ENCODE measurements at places on chromosomes 4 and X. TPM values are rescaled to one million over a fixed set of nuclear protein-coding genes. Genes with fewer than 3 reads are reported as not detected.
A peak's percentile ranks its signal among the peaks of the same experiment; 100 is the strongest.

Gene ITGB1BP2
- polyA plus RNA-seq: 14.9 TPM

Gene CXorf49
- not detected for polyA plus RNA-seq

DNA sequence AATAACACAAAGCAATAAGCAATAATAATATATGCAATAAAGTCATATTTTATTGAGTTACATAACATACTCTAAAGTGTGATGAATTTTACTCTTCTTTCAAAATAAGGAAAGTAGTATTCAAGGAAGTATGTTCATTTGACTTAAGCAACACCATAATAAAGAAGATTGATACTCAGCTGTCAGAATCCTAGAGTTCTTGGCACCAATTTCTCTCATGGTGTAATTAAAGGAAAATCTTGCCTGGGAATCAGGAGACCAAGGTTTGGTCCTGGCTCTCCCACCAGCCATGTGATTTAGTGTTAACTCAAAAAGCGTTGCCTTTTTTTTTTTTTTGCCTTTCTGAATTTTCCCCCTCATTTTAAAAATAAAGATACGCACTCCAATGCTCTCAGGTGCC is 17.1 kb downstream of the MYOZ2 start:
- H3K4me1 ChIP-seq: no peaks in the 10 kb centered on the region
- no peak overlapping the region for H3K27ac ChIP-seq
- no peaks in the 10 kb centered on the region for H3K36me3 ChIP-seq

DNA sequence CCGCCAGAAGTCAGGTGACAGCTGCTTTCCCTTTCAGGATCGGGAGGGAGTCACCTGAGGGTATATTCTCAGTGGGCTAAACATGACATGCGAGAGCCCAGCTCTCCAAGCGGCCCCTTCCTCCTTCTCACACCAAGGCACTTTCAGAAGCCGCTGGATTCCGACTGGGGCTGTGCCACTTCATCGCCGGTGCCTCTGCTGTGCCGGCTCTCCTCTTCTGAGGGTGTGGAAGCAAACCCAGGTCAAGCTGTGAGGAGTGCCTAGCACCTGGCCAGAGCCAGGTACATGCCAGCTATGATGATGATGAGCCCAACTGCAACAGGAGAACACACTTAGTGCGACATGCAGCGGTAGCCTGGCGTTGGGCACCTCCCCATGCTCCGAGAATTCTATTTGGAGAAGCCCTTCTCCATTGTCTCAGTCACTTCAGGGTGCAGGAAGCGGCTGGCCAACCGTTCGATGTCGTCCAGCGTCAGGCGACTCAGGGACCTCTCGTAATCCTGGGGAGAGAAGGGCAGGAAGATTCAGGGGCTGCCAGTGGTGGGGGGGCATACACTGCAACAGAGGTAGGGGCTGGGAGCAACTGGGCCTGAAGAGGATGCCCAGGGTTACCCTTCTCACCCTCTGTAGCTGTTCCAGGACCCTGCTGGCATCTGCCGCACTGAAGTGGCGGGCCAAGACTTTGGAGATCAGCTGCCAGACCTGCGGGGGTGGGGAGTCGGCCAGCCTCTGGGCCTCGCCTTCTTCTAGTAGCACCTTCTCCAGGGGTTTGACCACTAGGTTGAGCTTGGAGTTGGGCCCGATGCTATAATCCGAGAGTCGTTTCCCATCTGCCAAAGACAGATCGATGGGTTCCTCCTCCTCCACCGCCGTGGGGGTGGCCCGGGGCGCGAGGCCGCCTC is 1.0 kb downstream of the UBL4A start:
- no peaks in the 10 kb centered on the region for H3K27me3 ChIP-seq
- H3K36me3 ChIP-seq: no peaks in the 10 kb centered on the region
- DNase-seq: peak; percentile 47
- no peak overlapping the region for H3K27ac ChIP-seq

DNA sequence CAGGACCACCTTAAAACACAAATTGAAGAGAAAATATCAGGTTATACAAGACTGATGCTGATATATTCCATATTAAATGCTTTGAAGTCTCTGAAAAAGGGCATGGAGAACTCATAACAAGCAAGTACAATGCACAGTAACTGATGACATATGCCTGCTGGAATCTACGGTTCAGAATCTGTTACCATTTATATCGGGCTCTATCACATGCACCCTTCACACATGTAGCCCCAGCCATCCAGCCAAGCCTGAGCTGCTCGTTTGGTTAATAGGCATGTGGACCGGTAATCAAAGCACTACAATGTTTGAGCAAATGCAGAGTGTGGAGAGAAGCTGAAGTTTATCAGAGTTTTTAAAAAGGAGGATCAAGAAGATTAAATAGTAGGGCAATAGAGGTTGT is 11.8 kb downstream of the COMMD8 start:
- H3K4me1 ChIP-seq: no peaks in the 10 kb centered on the region
- H3K36me3 ChIP-seq: no peaks in the 10 kb centered on the region
- no peak overlapping the region for H3K4me3 ChIP-seq
- H3K27ac ChIP-seq: no peak overlapping the region
- no peaks in the 10 kb centered on the region for H3K27me3 ChIP-seq

- no peaks in the 10 kb centered on the region for H3K36me3 ChIP-seq
- DNase-seq: no peak
- no peaks in the 10 kb centered on the region for H3K4me1 ChIP-seq
Measured at GRCh38 chrX:150546711-150547153, 21.7 kb upstream of the MTM1 start.
